NCI-H446 treated with DMSO at 0.1 percent for 48 hours (cell line): ENCODE measurements at places on chromosomes 12 and 14.

DNA sequence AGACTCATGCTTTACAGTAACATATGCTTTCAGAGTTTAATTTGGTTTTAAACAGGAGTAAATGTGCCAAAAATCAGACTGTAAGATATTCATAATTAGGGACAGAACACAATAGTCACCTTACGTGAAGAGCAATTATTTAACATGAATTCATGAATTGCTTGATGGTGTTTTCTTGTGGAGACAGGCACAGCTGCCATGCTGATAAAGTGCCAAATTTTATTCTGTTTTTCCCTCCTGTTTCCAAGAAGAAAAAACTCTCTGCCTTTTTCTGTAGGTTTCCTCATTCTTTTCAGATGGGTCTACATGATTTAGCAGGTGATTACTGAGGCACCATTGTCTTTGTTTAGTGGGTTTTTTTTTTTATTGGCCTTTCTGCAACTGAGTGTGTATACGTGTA lies 80.1 kb downstream of the C12orf42 start:
- DNase-seq: peak; percentile 32

DNA sequence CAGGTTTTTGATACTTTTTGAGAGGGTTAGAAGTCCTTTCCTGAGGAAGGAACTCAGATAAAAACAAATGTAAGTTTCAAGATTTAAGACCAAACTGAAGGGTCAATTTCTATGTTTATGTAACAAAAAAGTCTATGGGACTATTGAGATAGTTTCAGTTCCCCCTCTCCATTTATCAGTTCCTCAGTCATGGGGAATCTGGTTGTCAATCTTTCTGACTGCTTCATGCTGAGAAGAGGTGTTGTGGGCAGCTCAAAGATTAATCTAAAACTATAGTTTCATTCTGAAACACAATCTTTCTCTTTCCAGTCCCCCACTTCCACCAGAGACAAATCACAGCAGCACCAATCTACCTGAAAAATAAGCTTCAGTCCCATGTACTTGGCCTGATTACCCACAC lies 93.7 kb downstream of the KCNMB4 start:
- DNase-seq: no peak

DNA sequence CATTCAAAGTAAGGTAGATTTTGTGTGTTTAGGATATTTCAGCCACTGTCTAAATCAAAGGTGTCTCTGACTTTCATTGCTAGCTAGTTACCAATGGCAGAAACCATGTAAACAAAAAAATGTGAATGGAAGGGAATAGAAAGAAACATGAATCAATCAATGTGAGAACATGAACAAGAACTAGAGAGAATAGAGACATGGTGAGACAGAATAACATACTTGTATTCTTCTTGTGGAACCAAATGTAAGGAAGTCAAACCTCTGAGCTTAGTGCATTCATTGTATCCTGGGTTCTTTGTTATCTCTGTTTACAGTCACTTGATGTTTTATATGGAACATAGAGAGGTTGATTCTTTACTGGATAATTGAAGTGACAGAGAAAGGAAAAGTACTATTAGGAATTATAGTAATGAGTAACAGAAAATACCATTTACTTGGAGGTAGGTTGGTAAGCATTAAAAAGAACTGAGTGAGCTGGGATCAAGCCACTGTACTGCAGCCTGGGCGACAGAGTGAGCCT lies 2.6 kb upstream of the WNK1 start:
- DNase-seq: no peak

DNA sequence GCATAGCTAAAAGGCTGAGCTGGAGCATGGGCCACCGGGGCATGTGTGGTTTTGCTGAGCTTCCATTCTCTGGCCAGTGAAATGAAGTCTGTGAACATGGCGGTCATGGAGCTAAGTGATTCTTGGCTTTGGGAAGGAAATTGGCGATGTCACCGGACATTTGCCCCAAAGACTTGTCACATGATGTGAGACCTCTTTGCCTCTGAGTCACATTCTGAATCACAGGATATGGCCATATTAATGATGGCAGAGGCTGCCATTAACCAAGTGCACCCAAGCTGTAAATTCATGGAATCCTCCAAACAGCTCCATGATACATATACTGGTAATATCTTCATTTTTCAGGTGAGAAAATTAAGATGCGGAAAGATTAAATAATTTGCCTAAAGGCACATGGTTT lies 27.4 kb upstream of the BATF start:
- no peak for DNase-seq

DNA sequence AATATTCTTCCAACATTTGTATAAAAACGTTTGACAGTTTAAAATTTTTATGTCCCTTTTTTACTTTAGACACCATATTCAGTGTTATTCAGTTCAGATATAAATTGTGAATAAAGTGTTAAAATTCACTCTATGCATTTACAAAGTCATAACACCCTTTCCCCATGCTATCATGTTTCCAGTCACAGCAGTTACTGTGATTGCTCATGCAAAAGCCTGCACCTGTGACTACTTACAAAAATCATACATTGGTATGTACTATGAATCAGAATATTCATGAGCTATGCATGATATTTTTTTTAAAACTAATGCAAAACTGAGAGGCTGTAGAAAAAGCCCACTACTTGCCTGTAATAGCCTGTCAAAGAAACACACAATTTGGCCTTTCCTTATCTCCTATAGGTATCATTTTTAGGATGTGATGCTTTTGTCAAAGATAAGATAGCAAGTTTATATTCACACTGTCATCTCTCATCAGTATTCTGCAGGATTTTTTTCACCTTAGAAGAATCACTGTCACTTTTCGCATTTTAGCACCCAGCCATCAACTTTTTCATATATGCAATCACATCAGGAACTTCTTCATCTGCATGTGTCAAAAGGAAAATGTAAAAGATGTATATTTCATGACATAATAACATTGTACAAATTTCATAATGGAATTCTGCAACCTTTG lies 443.2 kb downstream of the C12orf50 start:
- no peak for DNase-seq

DNA sequence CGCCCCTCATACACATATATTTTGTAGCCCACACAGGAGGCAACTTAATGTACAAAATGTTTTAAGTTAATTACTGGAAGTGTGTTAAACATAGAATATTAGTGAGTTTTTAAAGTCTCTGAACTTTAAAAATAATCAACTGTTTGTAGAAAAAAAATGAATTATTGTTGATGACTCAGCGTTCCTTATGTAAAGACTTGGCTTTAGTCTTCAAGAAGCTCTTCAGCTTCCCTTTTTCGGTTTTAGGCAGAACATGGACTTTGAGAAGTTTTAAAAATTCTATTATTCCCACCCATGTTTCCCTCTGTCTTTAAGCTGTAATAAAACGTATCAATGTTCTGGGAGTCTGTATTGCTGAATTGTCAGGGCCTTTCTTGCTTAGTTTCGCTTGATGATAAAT lies 269.5 kb downstream of the FBXL14 start:
- no peak for DNase-seq
